ENCODE measurements at places on chromosomes 3 and 15. TPM values are rescaled to one million over a fixed set of nuclear protein-coding genes. Genes with fewer than 3 reads are reported as not detected.

DNA sequence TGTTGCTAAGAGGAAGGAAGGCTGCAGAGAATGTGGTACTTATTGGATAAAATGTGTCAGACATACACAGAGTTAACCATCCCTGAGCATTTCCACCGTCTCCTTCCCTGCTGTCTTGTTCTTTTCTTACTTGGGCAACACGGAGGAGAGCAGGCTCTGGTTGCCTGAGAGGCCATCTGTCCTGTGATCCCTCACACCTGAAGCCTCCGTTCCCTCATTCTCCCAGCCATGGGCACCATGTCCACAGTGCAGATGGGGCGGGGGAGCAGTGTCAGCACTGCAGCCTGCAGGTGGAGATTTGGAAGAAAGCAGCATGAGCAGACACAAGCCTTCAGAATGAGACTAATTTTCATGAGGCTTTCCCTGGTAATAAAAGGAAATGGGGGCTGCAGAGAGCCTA, 133.7 kb downstream of the CHCHD6 start:
- no peak for DNase-seq

GRCh38 chr3:126451511-126451910, 24.2 kb downstream of the ZXDC start:
- DNase-seq = no peak

- DNase-seq = no peak
These were observed 756.8 kb upstream of the LMCD1 start for GRCh38 chr3:7744850-7745249.

DNA sequence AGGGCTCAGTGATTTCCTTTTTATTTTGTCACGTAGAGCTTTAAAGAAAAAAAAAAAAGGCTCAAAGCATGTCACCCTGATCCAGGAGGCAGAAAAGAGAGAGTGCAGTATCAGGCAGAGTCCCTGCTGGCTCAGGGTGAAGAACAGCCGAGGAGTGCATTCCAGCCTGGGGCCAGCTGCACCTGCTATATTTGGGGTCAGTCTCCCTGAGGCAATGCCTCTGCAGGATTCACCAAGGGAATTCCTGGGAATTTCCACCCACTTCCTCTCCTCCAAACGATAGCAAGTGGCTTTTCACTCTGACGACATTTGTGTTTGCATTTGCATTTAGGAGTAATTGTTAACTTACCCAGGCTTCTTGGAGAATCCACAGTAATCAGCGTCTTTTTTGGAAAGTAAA, 202.9 kb upstream of the CTNNB1 start:
- no peak for DNase-seq

- no peak for DNase-seq
These were observed 182.5 kb downstream of the SLCO3A1 start for GRCh38 chr15:92035961-92036360.

DNA sequence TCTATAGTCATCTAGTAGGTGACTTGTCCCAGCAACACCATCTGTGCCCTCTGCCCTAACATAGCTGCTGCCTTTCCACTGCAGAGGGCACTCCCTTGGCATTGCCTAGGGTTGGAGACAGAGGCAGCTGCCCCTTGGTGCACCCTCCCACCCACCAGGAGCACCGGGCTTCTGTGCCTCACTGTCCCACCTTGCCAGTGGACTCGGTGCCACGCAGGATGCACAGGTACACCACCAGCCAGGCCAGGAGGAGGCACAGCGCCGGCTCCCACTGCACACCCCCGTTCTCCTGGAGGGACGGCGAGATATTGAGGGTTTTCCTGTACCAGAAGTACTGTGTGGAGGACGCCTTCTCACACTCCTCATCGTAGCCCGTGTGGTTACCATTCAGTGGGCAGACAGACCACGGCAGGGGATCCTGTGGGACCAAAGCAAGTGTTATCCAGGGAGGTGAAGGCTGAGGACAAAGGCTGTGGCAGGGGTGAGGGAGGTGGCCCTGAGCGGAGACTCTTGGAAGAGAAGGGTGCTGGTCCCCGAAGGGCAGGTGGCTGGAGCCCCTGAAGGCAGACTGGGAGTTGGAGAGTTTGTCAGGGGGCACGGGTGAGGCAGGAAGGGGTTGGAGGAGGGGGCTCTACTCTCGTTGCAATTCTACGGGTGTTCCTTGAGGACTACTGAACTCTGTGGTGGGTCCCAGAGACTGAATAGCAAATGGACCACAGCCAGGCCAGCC, 20.6 kb downstream of the SLC6A20 start:
- DNase-seq = no peak

- DNase-seq = peak; percentile 56
These were observed 92.2 kb upstream of the AGTR1 start for GRCh38 chr3:148605521-148605920.

DNA sequence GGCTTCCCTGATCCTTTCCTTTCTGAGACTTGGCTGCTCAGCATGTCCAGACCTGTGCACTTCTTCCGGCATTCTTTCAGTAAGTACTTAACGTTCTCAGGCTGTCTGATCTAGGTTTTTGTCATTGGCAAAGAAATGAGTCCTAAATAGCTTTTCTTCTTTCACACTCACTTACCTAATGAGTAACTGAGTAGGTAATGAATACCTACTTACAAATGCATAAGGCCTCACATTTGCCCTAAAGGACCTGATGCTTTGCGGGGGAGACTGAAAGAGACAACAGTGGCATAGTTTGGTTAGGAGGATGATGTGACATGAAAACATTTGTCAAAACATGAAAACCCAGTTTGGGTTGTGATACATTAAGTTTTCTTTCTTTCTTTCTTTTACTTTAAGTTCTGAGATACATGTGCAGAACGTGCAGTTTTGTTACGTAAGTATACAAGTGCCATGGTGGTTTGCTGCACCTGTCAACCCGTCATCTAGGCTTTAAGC, 516.7 kb upstream of the CFAP20DC start:
- no peak for DNase-seq

- no peak for DNase-seq
These were observed at the start of gene ELL3 for GRCh38 chr15:43776718-43777266. Gene ELL3, minus strand, starts transcription at chr15:43776966. Its CDS starts 65 bp downstream, at chr15:43776901.

GRCh38 chr3:13650210-13651056, 101.5 kb downstream of the FBLN2 start:
- DNase-seq = no peak

DNA sequence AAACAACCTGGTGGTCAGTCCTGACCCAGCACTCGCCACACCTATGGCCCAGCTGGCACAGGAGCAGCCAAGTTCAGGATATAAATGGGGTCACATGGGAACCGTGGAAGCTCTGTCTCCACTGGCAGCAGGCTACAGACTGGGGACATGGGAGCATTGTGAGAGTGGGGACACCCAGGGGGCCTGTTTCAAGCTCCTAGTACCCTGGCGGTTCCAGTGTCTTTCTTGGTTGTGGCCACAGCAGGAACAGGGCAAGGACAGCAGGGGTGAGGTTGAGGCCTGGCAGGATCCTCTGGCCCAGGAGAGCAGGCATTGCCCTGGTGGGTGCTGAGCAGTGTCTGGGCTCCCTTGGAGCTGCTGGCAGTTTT, 1.9 kb downstream of the CSK start:
- DNase-seq = no peak

DNA sequence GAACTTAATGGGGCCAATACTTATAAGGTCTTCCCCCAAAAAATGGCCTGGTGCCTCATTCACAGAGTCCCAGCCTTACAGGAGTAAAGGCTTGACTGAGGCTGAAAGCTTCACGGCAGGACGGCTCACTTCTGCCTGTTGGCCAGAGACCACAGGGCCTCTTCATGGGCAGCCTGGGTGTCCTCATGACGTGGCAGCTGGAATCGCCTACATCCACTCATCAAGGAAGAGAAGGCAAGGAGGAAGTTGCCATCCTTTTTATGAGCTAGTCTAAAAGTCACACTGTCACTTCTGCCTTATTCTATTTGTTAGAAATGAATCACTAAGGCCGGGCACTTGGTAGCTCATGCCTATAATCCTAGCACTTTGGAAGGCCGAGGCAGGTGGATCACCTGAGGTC, 89.3 kb upstream of the DGKG start:
- DNase-seq = no peak

- no peak for DNase-seq
These were observed 49.7 kb downstream of the PDHB start for GRCh38 chr3:58383904-58384303.

DNA sequence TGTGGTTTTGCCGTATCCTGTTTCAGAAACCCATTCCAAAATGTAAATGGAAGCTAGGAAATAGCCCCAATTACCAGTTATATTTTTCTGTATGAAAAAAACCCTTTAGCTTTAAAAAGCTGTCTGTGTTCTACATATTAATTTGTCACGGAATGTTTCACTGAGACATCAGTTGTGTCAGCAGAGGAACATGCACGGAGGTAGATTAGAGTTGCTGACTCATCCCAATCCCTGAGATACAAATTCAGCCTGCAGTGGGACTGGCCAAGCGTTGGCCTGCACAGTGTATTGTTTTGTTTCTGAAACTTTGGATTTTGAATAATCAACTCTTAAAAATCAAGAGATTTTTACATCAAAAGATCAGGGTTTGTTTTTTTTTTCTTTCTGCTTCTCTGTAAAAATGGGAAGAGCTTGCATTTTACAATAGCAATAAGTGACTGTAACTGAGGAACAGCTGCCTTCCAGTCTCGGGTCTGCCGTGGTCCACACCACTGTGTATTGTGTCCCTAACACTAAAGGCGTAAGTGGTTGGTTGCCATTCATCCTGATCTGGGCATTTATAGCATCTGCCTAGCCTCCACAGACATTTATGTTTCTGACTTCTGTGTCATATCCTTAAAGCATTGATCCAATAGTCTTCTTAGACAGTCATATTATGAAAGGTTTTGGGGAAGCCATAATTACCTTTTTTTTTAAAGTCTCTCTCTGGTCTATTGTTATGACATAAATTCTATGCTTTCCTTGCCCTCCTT, 218.1 kb downstream of the ADAMTSL3 start:
- DNase-seq = no peak

DNA sequence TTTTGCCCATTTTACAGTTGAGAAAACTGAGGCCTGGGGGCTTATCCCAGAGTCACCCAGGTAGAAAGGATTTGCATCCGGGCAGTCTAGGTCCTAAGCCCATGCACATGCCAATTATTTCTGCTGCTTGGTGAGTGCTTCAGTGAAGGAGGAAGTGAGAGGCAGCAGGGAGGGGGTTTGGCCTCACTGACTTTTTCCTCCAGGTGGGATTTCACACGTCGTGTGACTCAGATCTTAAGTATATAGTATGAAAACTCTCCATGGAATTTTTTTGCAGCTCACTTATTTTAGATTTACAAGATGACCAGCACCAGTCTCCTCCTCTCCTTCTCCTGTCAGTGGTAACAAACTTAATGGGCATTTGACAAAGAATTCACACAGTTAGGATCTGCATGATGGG, 4.6 kb downstream of the ITGA11 start:
- no peak for DNase-seq

- no peak for DNase-seq
These were observed 283.5 kb upstream of the ROPN1 start for GRCh38 chr3:124275412-124275811.

DNA sequence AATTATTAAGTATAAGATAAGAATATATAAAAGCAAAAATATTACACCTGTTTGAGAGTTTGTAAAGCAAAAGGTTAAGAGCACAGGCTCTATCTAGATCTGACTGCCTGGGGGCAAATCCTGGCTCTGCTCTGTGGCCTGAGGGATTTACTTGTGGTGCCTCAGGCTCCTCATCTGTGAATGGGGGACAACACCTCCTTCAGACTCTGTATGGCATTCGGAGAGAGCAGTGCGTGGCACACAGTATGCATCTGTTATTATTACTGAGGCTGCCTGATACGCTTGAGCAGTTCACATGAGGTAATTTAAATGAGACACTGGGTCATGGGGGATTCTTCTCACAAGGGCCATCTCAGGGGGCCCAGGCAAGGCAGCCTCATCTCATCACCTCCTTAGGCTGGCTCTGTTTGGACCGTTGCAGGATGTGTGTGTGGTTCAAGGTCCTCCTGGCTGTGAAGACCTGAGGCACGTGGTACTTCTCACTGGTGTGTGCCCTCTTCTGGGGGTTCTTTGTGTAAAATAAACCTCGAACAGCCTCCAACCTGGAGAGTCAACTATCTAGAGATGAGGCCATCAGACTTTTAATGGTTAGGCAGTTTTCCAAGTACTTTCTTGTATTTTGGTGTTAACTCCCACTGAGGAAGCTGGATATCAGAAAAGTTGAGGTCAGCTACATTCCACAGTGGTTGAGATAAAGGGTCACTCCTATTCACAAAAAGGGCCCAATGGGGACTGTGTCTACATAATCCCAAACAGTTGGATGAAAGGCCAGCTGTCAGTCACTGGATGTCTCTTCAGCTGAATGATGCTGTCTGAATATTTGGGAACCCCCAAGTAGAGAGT, 9.0 kb downstream of the GNB5 start:
- no peak for DNase-seq

- no peak for DNase-seq
These were observed 32.1 kb downstream of the DCBLD2 start for GRCh38 chr3:98869391-98869790.

GRCh38 chr3:12445523-12446240, 38.6 kb upstream of the TSEN2 start:
- DNase-seq = no peak

DNA sequence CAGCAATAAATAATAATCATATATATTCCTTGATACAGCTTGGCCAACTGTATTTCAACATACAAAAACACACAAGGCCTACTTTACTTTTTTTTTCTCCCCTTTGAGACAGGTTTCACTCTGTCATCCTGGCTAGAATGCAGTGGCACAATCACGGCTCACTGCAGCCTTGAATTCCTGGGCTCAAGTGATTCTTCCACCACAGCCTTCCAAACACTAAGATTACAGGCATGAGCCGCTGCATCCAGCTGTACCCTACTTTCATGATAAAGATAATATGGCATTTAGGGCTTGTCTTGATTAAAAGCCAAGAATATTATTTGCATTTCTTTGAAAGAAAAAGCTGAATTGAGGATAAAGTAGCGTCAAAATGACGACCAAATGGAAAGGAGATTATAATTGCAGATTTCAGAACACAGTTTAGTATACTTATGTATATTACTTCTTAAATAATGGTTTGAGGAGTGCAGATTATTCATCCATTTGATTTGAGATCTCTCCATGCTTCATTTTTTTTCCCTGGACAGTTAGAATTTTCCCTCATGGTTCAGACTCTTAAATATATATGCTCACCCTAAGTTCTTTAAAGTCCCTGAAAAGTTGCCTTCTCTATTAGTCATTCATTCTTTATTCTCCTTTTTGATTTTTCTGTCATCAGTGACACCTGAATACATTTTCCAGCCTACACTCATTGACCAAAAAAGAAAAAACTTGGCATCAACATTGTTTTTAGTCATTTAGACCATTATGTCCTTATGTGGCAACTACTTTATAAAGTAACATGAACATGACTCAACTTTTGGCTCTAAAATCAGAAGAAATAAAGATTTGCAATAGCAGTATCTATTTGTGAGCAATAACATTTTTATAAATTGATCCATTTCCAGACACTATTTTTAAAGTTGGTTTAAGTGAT, 48.5 kb upstream of the MLF1 start:
- no peak for DNase-seq

- DNase-seq = no peak
These were observed 31.8 kb upstream of the ANP32A start for GRCh38 chr15:68852461-68852860.

RAD51 gene
- polyA plus RNA-seq = 7.0 TPM

CLSTN2 gene
- 2.1 TPM for polyA plus RNA-seq

TBL1XR1 gene
- 72.0 TPM for polyA plus RNA-seq

RASL12 gene
- polyA plus RNA-seq = 12.7 TPM

ZCWPW2 gene
- 1.7 TPM for polyA plus RNA-seq

CPEB1 gene
- 0.87 TPM for polyA plus RNA-seq

VEPH1 gene
- polyA plus RNA-seq = 0.63 TPM

ALPK3 gene
- polyA plus RNA-seq = 92.1 TPM

NTRK3 gene
- 2.6 TPM for polyA plus RNA-seq

TAGLN3 gene
- 3.4 TPM for polyA plus RNA-seq

Measured in forelimb muscle (tissue), 1 donor.